ENCODE measurements at places on chromosomes 5 and 9.

DNA sequence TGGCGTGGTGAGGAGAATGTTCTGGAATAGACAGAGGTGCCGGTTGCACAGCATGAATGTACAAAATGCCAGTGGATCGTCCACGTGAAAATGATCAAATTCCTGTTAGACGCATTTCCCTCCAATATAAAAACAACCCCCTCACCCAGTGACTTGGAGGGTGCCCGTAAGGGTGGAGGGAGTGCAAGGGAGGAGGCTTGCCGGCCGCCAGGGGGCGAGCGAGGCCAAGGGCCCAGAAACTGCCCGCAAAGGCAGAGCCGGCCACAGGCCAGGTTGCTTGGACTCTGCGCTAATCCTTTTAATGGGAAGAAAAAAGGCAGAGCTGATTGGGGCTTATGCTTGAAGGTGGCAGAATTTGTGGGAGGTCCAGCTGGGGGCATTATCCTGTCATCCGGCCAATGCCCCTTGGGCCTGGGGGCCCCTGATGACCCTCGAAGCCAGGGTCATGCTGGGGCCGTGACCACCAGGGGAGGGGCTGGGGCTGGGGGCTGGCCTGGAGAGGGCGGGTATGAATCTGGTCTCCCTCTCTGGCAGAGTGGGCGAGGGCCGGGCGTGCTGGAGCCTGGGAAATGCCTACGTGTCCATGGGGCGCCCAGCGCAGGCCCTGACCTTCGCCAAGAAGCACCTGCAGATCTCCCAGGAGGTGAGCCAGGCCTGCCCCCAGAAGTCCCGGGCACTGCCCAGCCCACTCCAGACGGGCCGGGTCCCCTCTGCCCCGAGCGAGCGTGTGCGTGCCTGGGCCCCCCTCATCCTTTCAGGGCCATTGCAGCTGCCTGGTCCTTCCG is 12.0 kb downstream of the GPSM1 start:
- peak; percentile 49 for DNase-seq

DNA sequence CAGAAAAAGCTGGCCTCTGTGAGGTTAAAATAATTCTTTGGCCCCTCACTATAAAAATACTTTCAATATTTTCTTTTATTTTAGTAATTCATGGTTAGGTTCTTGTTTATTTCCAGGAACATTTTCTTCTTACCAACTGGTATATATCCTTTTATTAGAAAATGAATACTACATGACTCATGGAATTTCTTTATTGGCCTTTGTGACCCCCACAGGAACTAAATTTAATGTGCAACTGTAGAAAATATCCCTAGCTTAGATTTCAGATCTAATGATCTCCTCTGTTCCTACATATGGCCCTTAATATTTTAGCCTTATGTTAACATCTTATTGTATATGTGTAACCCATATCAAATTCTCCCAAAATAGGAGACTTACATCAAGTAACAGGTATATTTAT is 429.9 kb downstream of the NR2F1-AS1 start:
- DNase-seq = no peak

DNA sequence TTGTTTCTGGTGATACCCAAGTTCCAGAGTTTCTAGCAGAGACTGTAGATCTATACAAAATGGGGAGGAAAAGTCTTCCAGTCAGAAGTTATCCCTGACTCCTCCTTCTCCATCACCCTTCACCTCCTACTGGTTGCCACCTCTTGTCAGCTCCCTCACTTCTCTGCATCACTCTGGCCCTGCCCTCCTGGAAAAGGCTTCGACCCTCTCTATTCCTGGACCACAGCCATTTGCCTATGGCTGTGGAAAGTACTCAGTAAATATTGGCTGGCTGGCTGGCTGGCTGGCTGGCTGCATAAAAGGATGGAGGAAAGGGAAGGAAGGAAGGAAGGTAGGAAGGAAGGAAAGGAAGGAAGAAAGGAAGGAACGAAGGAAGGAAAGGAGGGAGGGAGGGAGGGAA is 32.7 kb upstream of the ABCA1 start:
- no peak for DNase-seq

DNA sequence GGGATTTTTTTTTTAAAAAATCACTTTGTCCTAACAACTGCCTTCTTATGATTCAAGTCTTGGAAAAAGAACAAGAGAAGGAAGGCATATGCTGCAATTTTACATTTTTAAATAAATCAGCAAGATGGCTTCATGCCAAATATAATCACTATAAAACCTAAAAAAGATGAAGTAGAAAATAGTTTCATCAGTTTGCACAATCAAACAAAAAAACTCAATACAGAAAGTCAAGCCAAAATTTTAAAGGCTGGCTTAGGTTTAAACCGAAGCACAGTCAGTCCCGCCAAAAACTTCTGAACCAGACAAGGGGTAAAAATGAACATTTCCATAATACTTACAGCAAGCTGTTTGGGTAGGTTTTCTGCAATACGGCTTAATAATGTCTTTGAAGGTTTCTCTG is 57.3 kb downstream of the ZFR start:
- DNase-seq = no peak

GRCh38 chr5:43065387-43065947 is 25.3 kb upstream of the ANXA2R start:
- DNase-seq = no peak

- no peak for DNase-seq
These were observed 332.4 kb downstream of the KCTD16 start for GRCh38 chr5:144503123-144503522.

GRCh38 chr5:39580702-39581453 is 156.1 kb upstream of the DAB2 start:
- DNase-seq = no peak

- DNase-seq = no peak
These were observed 6.7 kb downstream of the CCDC187 start for GRCh38 chr9:136297016-136297691.

- DNase-seq = no peak
These were observed 86.7 kb downstream of the KCNIP1 start for GRCh38 chr5:170590566-170590965.

DNA sequence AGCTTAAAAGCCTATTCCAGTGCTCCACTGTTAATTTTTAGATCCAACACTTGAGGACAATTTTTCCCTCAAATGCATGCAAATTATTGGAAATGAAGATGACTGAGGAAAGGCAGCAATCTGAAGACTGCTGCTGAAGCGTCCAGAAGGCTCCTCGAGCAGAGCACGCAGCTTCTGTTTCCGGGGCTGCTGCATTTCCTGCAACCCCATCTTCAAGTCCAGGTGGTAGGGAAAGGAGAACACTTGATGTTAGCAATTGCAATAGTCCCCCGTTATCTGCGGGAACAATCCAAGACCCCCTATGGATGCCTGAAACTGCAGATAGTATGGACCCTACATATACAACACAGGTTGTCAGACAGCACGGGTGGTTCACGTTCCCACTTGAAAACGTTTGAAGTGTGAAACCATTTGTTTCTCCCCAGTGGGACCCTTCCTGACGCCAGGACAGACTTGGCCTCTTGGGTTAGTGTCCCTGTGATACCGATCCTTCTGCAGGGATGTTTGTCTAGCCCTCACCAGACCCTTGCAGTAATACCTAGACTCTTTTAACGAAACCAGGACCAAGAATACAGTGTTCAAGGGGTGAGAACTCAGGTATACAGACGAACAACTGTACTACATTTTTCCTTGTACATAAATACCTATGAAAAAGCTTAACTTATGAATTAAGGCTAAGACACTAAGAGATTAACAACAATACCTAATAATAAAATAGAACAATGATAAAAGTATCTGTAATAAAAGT is 152.3 kb downstream of the HSD17B3 start:
- no peak for DNase-seq

DNA sequence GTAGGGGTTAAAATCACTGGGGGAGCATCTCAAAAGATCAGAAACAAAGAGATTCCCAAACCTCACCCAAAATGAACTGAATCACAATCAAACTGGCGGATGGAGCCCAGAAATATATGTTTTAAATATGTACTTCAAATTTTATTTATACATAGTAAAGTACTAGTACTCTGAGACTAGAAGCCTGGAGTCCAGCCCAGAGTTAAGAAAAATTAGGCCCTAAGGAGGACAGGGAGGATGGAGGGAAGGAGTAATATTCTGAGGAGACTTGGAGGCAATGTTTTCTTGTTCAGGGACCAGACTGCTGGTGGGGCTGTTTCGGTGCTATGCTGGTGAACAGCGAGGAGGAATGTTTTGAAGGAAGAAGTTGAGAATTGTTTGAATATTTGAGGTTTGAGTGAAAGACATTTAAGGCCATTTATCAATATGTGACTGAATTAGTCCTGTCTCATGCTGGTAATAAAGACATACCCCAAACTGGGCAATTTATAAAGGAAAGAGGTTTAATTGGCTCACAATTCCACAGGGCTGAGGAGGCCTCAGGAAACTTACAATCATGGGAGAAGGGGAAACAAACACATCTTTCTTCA is 552.4 kb upstream of the DAB2 start:
- DNase-seq = no peak

- no peak for DNase-seq
These were observed 5.9 kb downstream of the EMB start for GRCh38 chr5:50435168-50435567.

- DNase-seq = no peak
These were observed 5.0 kb downstream of the AGXT2 start for GRCh38 chr5:35042781-35043180.

DNA sequence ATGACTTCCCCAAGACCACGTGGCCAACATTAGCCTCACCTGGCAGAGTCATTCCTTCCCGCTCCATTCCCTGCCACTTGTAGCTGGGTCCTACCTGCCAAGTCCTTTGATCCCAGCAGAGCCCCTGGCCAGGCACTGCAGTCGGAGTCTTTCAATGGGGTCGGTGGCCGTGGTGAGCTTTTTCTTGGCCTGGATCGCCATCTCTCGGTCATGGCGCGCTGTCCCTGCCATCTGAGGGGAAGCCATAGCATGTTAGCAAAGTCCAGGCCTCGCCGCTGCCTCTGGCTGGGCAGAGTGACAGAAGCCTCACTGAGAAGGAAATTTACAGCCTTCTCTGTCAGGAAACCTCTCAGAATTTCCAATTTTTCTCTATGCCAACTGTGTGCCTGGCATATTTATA is 17.5 kb downstream of the CAPSL start:
- no peak for DNase-seq

- DNase-seq = no peak
These were observed 46.5 kb upstream of the MCTP1 start for GRCh38 chr5:95331358-95331757.

- no peak for DNase-seq
These were observed 51.1 kb upstream of the ORM1 start for GRCh38 chr9:114271556-114272510.

DNA sequence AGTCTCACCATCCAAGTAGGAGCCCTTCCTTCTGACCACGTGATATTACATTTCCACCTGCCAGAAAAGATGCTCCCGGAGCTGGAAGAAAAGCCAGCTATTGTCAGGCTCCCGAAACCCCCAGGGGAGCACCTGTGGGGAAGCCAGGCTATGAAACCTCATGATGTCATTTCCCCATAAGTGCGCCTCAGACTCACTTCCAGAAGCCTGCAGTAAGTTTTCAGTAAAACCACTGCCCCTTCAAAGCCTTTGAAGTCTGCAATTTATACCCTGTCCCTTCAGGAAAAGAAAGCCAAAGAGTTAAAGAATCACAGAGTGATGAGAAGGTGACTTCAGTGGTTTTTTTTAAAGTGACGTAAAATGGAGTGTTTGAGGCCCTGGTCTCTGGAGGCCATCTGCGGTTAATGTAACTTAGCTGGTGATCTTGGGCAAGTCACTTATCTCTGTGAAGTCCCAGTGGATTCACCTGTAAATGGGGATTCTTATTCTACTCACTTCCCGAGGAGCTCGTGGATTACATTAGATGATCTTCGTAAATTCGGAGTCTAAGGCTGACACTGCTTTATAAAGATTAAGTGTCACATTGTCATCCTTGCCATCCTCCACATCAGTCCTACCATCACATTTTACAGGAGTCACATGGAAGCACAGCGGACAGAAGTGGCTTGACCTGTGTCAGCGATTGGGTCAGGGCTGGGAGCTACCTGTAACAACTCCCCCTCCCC is 2.6 kb upstream of the SEMA6A start:
- DNase-seq = no peak

GRCh38 chr5:150661086-150661485 is at the start of gene MYOZ3:
MYOZ3 (plus strand) TSS chr5:150661251; CDS start chr5:150662942, 1,691 bp downstream.
- DNase-seq = no peak

DNA sequence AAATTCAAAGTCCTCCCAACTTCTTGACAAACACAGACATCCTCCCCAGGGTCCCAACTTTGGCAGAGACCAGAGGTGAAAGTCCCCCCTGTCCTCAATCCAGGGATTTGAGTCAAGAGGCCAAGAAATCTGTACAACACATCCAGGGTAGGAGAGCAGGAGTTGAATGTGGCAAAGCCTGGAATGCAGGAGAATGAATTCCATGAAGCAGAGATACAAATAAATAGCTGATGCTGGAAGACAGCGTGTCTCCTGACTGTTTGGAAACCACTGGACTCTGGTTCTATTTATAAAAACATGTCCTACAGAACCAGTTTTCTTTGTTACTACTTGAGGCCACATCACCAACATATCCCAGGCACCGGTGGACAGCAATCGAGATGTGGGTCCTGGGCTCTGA is 43.7 kb upstream of the SLIT3 start:
- DNase-seq = no peak

GRCh38 chr5:73999297-73999696 is 373.3 kb downstream of the ARHGEF28 start:
- no peak for DNase-seq

DNA sequence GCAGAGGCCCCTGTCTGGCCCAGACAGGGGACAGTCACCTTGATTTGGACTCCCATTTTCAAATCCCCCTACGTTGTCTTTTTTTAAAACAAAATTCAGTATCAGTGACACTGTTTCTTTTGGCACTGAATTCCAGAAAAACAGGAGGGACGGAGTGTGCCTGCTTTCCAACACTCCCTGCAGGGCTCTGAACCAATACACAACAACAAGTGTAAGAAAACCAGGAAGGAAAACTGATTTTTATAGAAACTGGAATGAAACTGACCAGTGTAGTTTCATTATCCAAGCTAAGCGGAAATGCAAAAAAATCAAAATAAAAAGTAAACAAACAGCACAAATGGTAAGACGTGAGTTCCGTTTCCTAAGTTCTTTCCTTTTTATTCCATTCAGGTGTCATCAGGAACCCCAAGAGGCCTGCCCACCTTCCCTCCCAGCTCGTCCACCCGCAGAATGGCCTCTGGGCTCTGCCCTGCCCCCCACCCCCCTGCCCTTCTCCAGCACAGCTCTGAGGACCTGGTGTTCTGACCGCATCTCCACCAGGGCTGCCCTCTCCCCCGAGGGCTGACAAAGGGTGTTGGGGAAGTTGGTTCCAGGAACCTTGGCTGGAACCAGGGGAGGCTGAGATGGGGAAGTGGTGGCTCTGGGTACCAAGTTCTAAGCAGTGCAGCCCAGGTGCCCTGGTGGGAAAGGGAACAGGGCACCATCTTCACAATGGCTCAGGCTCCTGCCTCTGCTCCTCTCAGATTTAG is 73.6 kb downstream of the PSD2 start:
- no peak for DNase-seq

All from activated T-cell treated with anti-CD3 and anti-CD28 coated beads, Interleukin-2, amount 50 U/mL, for 1 hour (primary cell).